ENCODE measurements at places on chromosomes 12 and 14.

DNA sequence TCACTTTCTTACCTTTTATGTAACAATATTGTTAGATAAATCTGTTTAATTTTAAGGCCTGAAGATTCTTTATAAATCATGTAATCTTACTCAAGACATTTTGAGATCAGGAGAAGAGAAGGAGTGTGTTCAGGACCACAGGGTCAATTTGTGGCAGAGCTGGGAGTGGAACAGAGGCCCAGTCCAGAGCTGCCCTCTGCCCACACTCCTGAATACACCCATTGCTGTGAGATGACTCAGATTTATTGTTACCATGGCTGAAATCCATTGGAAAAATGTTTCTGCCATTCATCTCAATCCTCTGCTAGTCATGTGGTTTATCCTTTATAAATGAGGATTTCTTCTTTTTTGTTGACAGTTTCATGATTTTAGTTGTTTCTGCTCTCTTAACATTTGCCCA lies 100.5 kb upstream of the STXBP6 start:
- no peak for DNase-seq

DNA sequence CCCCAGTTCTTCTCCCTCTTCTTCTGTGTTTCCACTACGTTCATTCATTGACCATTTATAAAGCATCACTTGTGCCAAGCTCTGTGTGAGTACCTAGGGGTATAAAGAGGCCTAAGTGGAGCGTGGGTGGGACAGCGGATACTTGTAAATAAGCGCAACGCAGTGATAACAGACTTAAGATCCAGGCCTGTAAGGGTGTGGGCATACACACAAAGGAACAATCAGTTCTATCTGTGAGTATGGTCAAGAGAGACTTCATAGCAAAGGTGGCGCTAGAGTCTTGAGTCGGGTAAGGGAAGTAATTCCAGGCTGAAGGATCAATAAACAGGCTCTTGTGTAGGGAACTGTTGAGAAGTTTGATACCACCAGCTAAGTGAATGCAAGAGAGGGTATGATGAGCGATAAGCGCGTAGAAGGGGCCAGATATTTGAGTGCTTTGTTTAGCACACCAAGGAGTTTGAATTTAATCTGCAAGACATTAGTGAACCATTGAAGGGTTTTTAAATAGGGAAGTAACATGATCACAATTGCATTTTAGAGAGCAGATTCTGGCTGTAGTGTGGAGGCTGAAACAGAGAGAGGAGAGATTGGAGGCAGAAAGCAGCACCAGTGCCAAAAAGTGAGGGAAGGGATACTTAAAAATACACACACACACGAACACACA lies 1.0 kb upstream of the GXYLT1 start:
- no peak for DNase-seq

DNA sequence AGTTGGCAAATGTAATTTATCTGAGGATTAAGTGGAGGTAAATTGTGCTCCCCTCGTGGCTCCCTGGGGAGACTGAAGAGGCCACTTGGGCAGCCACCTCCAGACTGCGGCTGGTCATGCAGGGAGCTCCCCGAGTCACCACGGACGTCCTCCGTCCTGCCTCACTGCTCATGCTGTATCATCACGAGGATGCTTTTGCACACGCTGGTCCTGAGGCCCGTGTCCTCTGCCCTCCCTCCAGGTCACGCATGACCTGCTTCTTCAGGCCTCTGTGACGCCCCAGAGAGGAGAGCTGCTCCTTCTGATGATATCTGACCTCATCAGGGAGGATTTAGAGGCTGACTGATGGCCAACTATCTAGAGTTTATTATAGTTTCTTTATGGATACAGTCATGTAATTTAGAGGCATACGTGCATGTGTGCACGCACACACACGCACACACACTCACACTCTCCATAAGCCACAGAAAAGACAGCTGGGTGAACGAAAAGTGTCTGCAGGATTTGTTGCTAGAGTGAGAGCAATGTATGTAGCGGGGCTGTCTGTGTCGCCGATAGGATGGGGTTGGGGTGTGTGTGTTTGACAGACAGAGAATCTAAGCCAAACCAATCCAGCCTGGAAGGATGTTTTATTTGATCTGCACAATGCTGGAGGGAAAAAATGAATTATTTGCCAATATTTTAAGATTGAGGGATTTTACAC lies 160.0 kb downstream of the ADGRD1 start:
- DNase-seq: no peak

- no peak for DNase-seq
Measured at GRCh38 chr12:95574799-95575452, 23.6 kb upstream of the USP44 start.

DNA sequence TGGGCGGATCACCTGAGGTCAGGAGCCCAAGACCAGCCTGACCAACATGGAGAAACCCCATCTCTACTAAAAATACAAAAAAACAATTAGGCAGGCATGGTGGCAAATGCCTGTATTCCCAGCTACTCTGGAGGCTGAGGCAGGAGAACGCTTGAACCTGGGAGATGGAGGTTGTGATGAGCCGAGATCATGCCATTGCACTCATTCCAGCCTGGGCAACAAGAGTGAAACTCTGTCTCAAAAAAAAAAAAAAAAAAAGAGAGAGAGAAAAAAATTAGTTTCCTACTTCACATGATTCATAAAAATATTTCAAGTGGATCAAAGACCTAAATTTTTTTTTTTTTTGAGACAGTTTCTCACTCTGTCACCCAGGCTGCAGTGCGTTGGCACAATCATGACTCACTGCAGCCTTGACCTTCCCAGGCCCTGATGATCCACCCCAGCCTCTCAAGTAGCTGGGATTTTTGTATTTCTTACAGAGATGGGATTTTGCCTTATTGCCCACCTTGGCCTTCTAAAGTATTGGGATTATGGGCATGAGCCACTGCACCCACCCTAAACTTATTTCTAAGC lies 24.9 kb downstream of the FCF1 start:
- no peak for DNase-seq

GRCh38 chr12:113056631-113057488 lies at the start of gene DTX1:
Gene DTX1, plus strand, starts transcription at chr12:113056730. Its CDS starts 1,463 bp downstream, at chr12:113058193.
- DNase-seq: no peak

GRCh38 chr12:97778111-97778510 lies 315.5 kb downstream of the RMST start:
- DNase-seq: no peak

- no peak for DNase-seq
Measured at GRCh38 chr12:41520869-41521268, 332.7 kb downstream of the PDZRN4 start.

DNA sequence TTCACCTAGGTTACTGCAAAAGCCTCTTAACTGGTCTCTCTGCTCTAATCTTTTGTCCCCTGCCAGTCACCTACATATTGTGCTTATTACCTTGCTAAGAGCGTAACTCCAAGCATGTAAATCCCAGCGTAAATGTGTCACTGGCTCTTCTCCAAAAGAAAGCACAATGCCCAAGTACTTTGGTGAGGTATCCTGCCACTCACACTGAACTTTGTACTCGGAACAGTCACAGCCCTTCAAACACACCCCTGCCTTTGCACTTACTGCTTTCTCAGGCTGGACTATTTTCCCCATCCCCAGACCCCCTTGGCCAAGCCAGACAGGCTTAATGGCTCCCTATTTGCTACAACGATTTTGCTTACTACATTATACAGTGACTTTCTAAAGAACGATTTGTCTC lies 31.7 kb downstream of the GALNT4 start:
- no peak for DNase-seq

- DNase-seq: no peak
Measured at GRCh38 chr14:32244404-32244803, 41.3 kb upstream of the RNU6-8 start.

GRCh38 chr14:102217987-102218421 lies 78.3 kb downstream of the WDR20 start:
- DNase-seq: no peak

DNA sequence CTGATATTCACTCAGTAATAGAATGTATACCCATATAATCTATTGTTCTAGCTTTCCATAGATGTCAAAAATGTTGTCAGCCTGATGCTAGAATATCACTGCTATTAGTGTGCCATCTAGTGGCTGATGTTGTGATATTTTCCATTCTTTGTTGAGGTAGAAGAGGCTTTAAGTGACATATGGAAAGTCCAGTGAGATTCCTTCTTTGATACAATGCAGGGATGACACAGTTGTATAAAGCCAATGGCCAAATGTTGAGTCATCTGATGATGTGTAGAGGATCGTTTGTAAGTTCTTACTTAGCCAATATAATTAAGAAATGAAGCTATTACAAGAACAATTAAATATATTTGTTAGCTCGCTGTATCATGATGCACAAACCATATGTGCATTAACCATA lies 58.1 kb upstream of the PCED1B start:
- DNase-seq: peak; percentile 71

DNA sequence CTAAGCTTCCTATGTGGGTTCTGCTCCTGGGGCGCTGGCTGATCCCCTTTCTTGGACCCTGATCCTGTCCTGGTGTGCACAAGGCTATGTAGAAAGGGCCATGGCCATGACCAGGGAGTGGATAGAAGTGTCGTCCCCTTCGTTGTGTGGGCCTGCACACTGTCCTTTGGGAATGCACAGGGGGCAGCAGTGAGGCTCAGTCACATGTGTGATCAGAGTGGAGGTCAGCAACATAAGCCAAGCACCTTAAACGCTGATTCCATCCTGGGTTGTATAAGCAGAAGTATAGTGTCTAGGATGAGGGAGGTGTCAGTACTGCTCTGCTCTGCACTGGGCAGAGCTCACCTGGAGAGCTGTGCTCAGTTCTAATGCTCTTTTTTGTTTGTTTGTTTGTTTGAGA lies 48.4 kb downstream of the ESRRB start:
- DNase-seq: no peak

GRCh38 chr12:101855976-101856375 lies 21.4 kb upstream of the DRAM1 start:
- no peak for DNase-seq

DNA sequence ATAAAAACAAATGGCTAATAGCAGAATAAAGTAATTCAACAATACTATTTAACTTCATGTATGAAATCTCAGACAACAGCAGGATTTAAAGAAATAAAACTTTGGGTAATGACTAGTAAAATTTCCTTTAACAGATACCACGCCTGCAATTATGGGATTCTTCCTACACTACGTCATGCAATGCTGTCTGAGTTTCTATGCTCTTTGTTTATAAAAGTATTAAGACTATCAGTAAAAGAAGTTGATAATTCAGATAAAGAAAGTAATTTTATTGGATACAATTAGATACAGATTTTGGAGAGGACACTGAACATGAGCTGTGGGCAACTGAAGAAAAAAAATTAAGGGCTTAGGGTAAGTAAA lies 308.4 kb upstream of the LRFN5 start:
- no peak for DNase-seq

DNA sequence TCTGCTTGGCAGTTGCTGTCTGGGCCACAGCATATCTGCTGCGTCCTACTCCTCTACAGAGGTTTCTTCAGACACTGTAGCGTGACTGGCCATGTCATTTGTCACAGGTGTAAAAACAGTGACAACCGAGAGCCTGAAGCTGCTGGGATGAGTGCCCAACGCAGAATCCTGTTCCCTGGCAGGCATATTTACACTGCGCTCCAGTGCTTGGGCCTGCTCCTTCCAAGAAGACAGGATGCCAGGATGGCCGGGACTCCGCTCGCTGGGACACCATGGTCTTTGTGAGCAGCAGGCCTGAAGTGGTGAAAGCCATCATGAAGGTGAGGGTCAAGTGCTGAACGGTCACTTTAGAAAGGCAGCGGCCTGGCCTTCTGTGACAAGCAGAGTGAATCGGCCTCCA lies 171.4 kb downstream of the EMP1 start:
- DNase-seq: no peak

DNA sequence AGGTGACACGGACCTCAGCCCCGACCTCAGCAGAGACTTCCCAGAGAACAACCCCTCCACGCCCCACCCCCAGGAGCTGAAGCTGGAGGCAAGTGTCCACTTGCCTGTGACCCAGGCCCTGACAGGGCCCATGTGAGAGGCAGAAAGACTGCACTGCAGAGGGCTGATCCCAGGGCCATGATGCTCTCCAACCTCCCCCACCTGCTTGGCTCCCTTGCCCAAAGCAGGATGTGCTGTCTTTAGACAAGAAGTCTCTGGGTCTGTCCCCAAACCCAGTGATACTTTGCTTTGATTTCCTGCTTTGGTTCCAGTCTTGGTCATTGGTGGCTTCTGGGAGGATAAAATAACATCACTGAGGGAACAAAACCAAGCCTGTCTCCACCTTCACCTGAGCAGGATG lies 59.4 kb downstream of the BCL11B start:
- DNase-seq: no peak

GRCh38 chr14:92587700-92588085 lies 74.1 kb downstream of the RIN3 start:
- DNase-seq: no peak

- DNase-seq: no peak
Measured at GRCh38 chr14:24838945-24839616, 205.1 kb upstream of the GZMB start.

GRCh38 chr12:96368233-96368632 lies 32.0 kb downstream of the CDK17 start:
- DNase-seq: peak; percentile 37

DNA sequence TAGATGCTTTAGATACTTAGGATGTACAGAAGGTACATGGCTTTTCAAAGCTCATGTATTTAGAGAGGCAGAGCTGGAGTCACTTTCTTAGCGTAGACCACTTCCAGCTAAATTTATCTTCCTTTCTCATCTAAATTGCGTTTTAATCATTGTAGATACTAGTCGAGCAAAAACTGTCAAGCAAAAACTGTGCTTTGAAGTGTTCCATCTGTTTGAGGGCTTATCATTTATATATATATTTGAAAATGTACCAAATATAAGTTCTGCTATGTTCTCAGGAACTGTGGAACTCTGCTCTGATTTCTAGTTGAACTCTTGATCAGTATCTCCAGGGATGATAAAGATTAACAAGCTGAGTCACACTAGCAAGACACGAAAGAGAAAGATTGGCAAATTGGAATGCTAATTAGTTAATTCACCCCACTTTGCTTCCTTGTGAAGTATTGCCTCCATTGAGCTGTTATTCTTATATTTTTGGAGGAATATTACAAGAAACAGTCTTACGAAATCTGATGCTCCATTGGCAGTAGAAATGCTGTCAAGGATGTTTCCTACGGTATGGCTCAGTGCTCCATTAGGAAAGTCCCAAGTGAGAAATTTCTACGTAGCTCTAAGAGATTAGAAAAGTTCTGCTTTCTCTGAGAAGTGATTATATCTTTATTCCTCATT lies 310.7 kb downstream of the AEBP2 start:
- no peak for DNase-seq

- DNase-seq: no peak
Measured at GRCh38 chr12:29316752-29317151, 64.2 kb downstream of the ERGIC2 start.

DNA sequence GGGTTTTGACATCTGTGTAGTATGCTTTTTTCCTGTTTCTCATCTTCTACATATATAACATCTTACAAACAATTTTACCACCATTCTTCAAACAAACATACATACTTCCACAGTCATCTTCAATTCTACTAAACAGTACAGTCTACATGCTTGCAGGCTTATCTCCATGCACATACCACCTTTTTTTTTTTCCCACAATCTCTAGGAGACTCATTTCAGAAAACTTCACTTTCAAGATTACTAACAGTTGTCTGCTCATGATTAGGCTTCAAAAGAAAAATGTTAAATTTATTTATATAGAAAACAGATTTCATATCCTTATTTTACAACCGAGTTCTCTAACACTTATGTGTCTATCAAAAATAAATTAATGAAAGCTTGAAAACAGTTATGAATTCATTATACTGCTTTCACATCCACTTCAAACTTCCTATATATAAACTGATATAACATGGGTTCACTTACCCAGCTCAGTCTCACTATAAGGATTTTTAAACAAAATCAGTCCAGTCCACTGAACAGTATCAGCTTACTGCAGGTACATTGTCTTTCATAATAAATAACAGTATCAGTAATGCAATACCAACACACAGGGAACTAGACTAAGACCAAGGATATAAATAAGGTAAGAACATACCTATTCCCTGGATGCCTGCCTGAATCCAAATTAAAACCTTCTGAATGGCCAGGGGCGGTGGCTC lies 42.5 kb downstream of the LRP6 start:
- no peak for DNase-seq

Data from NCI-H774 (cell line).